ENCODE measurements at places on chromosomes 3 and 15. TPM values are rescaled to one million over a fixed set of nuclear protein-coding genes. Genes with fewer than 3 reads are reported as not detected.

- no peak for DNase-seq
Measured at GRCh38 chr15:57559875-57560274, 31.8 kb upstream of the MYZAP start.

Gene UTS2B
- total RNA-seq: 0.41 TPM

DNA sequence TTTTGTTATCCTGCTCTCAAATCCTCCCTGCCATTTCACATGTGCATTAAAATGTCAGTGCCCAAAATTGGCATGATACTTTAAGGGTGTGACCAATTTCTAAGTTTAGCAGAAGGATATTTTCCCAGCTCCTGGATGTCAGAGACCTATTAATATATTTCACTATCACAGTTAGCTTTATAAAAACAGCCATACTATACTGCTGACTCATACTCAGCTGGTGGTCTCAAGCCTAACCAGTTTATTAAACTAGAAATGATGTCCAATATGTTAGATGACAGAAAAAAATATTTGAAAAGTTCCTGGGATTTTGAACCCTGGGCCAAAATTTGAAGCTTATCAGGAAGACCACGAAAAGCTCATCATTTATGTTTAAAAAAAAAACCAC is 60.9 kb upstream of the ZNF280D start:
- DNase-seq: no peak

DNA sequence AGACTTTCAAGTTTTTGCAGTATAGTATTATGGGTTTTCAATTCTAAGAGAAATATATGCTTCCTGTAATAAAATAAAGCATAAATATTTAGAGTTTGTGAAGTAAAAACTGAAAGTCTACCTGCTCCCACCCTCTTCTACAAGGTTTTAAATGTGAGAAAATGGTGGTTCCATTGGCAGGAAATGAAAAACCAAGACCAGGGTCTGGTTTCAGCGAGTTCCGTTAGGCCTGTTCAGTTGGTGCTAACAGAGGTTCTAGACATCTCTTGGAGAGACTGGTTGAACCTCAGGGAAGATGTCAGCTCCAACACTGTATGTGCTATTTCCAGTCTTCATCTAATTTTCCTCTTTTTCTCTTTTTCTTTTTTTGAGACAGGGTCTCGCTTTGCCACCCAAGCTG is 11.8 kb upstream of the MYO1E start:
- DNase-seq: no peak

- DNase-seq: no peak
Measured at GRCh38 chr3:14231145-14231990, 52.8 kb downstream of the LSM3 start.

- DNase-seq: no peak
Measured at GRCh38 chr15:43544266-43544665, 26.9 kb downstream of the MAP1A start.
